ENCODE measurements at places on chromosomes 1 and 21. TPM values are rescaled to one million over a fixed set of nuclear protein-coding genes. Genes with fewer than 3 reads are reported as not detected.

GRCh38 chr1:229596925-229597699 is 28.8 kb downstream of the TAF5L start:
- DNase-seq = no peak

- DNase-seq = no peak
Measured at GRCh38 chr1:181541458-181541857, 58.1 kb downstream of the CACNA1E start.

- DNase-seq = no peak
Measured at GRCh38 chr1:41919764-41920397, 1.2 kb upstream of the HIVEP3 start.

- no peak for DNase-seq
Measured at GRCh38 chr21:23008601-23009202, 2010.5 kb downstream of the NCAM2 start.

GRCh38 chr1:155205969-155206593 is 1.6 kb downstream of the THBS3 start:
- no peak for DNase-seq

DNA sequence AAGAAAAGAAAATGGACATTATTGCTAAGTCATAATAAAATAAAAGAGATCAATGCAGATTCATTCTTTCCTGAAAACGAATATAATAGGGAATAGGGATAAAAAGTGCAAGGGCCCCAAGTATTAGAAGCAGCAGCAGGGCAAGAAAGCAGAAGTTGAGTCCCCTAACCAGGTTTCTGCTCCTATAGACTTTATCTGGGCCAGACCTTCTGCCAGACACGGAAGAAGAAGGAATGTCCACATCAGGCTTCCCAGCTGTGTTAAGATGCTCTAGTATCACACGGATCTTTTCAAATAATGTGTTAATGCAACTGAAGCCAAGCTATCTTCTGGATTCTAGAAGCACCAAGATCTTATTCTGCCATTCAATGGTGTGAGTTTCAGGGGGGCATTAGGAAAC is 26.9 kb downstream of the CD244 start:
- no peak for DNase-seq

DNA sequence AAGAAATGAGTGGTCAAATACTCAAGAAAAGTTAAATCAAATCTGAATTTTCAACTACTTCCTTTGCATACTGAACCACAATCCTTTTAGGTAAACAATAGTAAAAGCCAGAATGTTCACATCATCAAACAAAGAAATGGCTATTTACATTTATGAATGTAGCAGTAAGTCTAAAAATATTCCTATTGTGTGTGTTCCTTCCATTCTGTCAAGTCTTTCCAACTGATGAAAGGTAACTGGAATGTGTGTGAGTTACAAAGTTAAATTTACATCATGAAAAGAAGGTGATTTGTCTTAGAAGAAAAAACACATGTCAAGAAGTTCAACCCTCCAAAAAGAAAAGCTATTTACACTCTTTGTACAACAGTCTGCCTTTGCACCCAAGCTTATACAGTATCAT is 203.1 kb downstream of the SIPA1L2 start:
- DNase-seq = no peak

DNA sequence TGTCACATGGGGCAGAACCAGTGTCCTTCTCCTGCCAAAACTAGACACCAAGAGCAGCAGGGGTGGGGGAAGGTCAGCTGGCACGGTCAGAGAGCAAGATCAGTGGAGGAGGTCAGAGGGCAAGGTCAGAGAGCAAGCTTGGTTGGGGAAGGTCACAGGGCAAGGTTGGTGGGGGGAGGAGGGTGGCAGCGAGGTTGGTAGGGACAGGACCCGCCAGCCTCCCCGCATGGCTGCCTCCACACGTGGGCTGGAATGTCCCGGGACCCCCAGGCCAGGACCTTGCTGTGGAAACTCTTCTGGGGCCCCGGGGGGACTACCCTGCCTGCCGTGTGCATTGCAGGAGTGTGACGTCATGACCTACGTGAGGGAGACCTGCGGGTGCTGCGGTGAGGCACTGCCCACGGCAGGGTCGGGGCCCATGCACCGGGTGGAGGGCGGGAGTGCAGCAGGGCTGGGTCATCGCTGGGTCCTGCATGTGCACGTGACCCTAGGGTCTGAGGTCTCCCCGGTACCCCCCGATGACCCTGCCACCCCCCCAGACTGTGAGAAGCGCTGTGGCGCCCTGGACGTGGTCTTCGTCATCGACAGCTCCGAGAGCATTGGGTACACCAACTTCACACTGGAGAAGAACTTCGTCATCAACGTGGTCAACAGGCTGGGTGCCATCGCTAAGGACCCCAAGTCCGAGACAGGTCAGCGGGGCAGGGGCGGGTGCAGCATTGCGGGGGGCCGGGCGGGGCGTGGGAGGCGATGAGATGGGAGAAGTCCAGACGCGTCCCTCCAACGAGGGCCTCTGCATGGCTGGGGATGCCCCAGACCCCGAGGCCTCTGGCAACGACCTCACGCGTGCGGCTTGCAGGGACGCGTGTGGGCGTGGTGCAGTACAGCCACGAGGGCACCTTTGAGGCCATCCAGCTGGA is 27.3 kb downstream of the COL6A2 start:
- no peak for DNase-seq

- DNase-seq = no peak
Measured at GRCh38 chr1:152626744-152627143, 3.8 kb upstream of the LCE3A start.

DNA sequence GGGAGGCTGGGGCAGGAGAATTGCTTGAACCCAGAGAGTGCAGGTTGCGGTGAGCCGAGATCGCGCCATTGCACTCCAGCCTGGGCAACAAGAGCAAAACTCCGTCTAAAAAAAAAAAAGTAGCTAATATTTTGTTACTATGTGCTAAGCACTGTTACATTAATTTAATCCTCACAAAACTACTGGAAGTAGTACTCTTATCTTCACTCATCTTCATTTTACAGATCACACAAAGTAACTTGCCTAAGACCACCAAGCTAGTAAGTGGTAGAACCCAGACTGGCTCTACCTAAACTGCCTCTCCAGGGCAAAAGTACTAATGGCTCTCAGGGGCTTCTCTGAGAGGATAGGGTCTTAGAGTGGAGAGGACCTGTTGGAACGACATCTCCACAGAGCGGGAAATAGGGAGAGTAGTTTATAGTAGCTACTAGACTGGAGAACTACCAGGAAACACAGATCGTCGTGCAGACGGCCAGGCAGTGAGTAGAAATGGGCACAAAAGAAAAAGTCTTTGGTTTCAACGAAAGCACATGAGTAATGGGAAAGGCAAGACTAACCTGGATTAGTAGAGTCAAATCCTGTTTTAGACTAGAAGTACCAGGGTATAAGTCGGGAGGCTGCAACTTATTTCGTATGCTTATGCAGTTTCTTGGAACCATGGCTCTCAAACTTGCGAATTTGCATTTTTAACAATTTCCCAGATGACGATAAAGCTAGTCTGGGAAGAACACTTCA is 1.4 kb downstream of the CLCC1 start:
- no peak for DNase-seq

DNA sequence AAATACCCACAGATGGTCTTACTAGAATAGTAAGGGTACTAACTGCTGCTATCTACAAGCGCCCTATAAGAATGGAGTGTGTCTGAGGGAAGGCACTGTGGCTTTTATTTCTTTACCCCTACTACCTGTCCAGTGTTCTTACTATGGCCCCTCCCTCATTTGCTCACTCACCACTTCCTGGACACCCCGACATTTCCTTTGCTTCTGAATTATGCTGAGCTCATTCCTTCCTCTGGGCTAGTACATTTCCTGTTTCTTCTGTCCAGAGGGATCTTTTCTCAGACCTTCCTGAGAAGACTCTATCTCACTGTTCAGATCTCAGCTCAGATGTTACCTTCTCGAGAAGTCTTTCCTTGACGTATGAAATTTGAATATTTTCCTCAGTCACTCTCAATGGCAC is 192.1 kb upstream of the DAB1 start:
- DNase-seq = no peak

DNA sequence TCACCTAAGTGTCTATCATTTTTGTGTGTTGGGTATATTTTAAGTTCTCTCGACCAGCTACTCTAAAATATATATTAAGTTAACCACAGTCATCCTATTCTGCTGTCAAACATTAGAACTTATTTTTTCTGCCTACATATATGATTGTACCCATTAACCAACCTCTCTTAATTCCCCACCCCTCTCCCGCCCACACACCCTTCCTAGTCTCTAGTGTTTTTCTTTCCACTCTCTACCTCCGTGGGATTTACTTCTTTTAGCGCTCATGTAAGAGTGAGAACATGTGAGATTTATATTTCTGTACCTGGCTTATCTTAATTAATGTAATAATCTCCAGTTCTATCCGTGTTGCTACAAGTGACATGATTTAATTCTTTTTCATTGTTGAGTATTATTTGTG is 26.6 kb downstream of the KCNK2 start:
- no peak for DNase-seq

- no peak for DNase-seq
Measured at GRCh38 chr1:30372792-30373433, 350.5 kb downstream of the MATN1 start.

DNA sequence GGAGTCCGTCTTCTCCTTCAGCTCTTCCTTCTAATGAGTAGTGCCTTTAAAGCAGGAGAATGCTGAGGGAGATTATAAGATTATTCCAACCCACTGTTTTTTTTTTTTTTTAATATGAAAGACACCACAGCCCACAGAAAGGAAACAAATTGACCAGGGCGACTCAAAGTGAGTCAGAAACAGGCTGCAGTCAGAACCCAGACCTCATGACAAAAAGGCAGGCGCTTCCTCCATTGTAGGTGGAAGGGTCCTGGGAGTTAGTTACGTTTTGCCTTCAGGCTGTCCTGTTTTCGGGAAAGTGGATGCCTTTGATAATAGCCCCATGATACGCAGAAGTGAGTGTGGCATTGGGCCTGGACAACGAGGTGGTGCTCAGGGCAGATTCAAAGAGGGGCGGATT is 21.0 kb downstream of the PLXNA2 start:
- DNase-seq = no peak

- no peak for DNase-seq
Measured at GRCh38 chr21:46562472-46562871, 42.4 kb downstream of the S100B start.

DNA sequence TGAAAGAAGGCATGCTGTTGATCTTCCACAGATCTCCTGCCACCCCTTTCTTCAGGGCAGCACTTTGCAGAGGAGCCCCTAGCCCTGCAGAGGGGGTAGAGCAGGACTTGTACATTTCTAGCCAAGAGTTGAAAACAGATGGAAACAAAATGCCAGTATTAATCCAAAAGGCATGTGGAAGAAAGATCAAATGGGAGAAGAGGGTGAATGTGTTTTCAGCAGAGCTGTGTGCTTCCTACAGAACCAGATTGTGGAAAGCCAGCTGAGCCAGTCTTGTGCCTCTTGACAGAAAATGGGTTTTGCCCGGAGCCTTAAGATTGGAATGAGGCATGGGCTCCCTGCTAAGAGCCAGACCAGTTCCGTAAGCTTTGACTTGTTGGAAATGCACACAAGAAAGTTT is 105.2 kb upstream of the TSPAN2 start:
- no peak for DNase-seq

DNA sequence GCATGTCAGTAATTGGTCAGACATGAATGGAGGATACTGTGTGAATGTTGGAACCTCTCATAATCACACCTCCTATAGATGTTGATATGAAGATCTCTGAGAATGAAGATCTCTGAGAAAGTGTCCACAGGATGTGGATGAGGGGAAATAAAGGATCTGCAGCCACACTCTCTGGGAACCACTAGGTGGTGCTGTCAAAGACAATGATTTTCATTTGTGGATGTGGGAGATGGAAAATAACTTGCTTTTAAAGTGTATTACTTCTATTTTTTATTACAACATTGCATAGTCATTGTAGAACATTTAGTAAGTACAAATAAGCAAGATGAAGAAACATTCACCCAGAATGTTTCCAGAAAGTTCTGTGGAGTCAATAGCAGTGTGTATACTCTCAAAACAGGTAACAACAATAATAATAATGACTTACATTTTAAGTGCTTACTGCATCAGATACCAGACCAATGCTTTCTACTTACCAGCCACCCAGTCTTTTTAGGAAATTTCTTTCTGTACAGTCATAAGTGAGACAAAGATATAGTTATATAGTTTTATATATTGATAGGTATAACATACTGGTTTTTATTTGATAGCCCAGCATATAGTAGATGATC is 128.2 kb downstream of the ATG4C start:
- peak; percentile 28 for DNase-seq

DNA sequence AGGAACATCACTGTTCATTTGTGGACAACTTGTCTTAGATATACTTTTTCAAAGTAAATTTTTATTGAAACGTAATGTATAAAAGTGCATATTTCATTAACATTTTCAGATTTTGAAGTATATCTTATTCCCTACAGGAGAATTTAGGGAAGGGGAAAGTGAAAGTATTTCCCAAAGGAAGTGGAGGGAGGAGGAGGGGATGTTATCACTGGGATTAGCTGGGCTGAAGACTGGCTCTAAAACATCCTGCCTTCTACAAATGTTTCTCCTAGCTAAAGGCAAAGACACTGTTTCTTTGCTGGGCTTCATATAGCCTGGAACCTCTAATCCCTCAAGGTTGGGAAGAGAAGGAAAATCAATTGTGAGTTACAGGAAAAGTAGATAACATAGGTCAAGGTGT is 7.1 kb upstream of the ZNF697 start:
- no peak for DNase-seq

- no peak for DNase-seq
Measured at GRCh38 chr1:69081668-69082067, 486.1 kb upstream of the LRRC7 start.

GRCh38 chr21:40809673-40810197 is 37.2 kb downstream of the DSCAM start:
- no peak for DNase-seq

RBM11 gene
- 1.8 TPM for total RNA-seq

ELOA gene
- 29.5 TPM for total RNA-seq

PDC gene
- not detected for total RNA-seq

UBXN10 gene
- total RNA-seq = not detected

DDR2 gene
- total RNA-seq = 0.77 TPM

OR10J1 gene
- total RNA-seq = 0.05 TPM

TPTE gene
- not detected for total RNA-seq

PCBP3 gene
- 24.2 TPM for total RNA-seq

MAGOH gene
- total RNA-seq = 57.6 TPM

C1orf87 gene
- not detected for total RNA-seq

CLDN19 gene
- not detected for total RNA-seq

SHISA4 gene
- total RNA-seq = 12.1 TPM

NEXN gene
- total RNA-seq = not detected

LCE1B gene
- total RNA-seq = not detected

SERBP1 gene
- 365 TPM for total RNA-seq

TIE1 gene
- not detected for total RNA-seq

RBP7 gene
- 0.49 TPM for total RNA-seq

SPRR1A gene
- not detected for total RNA-seq
